ENCODE measurements at places on chromosomes 12 and 14. TPM values are rescaled to one million over a fixed set of nuclear protein-coding genes. Genes with fewer than 3 reads are reported as not detected.

Gene RALGAPA1
- 68.4 TPM for total RNA-seq

Gene SMCO2
- 0.21 TPM for total RNA-seq

Gene DBX2
- total RNA-seq = not detected

Gene TMEM132C
- total RNA-seq = 0.42 TPM

Gene DTX1
- 0.82 TPM for total RNA-seq

Gene EXOC3L4
- 11.3 TPM for total RNA-seq

Gene MEG3
- total RNA-seq = 10.3 TPM

Gene SLC16A7
- 4.4 TPM for total RNA-seq

Gene ARHGEF40
- 49.5 TPM for total RNA-seq

Gene LUM
- total RNA-seq = 26.1 TPM

Gene BRF1
- 27.2 TPM for total RNA-seq

Gene SLC25A47
- total RNA-seq = not detected

Gene POLE
- total RNA-seq = 96.1 TPM

Gene TAS2R50
- 0.86 TPM for total RNA-seq

Gene SLC6A15
- total RNA-seq = 1.1 TPM

Gene POTEG
- total RNA-seq = not detected

Gene SDSL
- 35.2 TPM for total RNA-seq

Gene GPRC5D
- total RNA-seq = not detected

Gene KRT4
- not detected for total RNA-seq

Gene RNASE3
- total RNA-seq = not detected

Gene NANOG
- total RNA-seq = not detected

Gene ACSS3
- total RNA-seq = 0.77 TPM

Gene HOXC6
- total RNA-seq = 0.15 TPM

Gene ACRBP
- total RNA-seq = 1.6 TPM

Gene CLEC1B
- total RNA-seq = not detected

Gene PDE6H
- total RNA-seq = not detected

Gene ATL1
- 4.3 TPM for total RNA-seq

Gene LACRT
- total RNA-seq = not detected

Gene SLC7A8
- 23.8 TPM for total RNA-seq

Gene HOTAIR
- not detected for total RNA-seq

Gene ZNF10
- total RNA-seq = 2.7 TPM

Gene C12orf50
- total RNA-seq = not detected

Gene TAS2R9
- total RNA-seq = not detected
